ENCODE measurements at places on chromosomes 16 and 17.

DNA sequence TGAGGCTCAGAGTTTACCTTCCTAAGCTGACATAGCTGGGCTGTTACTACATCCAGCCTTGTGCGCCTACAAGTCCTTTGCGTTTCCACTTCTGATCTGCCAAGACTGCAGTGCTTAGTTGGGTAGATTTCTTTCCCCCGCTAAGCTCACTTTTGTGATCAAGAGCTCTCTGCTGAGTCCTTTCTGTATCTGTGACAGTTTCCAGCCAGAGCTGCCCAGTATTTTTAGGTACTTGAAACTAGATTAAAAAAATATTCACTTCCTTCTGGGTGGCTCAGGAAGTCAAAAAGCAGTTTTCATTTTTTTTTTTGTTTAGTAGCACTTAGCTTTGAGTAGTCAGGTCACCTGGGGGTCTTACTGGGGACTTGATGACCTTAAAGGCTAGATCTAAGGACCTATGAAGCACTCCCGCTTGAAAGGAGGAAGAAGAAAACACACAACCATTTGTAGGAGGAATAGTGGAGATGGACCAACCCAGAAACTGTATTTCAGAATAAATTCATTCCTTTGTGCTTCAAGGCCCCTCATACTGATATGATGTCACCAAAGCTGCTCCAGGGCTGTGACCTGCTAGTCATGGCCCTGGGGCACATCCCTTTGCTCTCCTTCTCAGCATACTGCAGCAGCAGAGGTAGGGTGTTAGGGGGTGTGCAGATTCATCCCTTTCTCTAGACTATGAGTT lies 75.6 kb upstream of the HNF1B start:
- DNase-seq = no peak

DNA sequence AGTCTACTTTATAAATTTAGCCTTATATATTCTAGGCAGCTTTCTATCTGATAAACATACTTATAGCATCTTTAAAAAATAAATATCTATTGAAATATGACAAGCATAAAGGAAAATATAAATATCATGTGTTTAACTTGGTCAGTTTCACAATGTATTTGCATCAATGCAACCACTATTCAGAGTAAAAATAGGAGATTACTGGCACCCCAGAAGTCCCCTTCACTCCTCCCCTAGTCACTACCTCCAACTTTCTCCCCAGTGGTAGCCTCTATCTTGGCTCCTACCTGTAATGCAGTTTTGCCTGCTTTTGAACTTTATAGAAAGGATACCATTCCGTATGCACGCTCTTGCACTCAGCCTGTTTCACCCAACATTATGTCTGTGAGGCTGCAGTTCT lies 3.2 kb upstream of the NOD2 start:
- no peak for DNase-seq

DNA sequence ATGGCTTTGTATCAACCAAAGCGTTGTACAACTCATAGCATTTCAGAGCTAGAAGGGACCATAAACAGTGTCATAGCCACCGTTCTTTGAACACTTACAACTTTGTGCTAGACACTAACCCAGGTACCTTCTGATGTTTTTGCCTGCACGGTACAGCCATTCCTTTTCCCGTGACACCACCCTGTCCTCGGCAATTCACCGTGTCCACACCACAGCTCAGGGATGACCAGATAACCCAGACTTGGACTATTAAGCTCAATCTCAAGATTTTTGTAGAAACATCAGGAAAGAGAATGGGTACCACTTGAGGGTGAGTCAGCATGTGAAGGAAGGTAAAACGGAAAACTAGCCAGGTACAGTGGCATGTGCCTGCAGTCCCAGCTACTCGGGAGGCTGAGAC lies 9.8 kb upstream of the CBFB start:
- DNase-seq = no peak

GRCh38 chr17:57110579-57111325 lies 25.7 kb downstream of the AKAP1 start:
- DNase-seq = no peak

DNA sequence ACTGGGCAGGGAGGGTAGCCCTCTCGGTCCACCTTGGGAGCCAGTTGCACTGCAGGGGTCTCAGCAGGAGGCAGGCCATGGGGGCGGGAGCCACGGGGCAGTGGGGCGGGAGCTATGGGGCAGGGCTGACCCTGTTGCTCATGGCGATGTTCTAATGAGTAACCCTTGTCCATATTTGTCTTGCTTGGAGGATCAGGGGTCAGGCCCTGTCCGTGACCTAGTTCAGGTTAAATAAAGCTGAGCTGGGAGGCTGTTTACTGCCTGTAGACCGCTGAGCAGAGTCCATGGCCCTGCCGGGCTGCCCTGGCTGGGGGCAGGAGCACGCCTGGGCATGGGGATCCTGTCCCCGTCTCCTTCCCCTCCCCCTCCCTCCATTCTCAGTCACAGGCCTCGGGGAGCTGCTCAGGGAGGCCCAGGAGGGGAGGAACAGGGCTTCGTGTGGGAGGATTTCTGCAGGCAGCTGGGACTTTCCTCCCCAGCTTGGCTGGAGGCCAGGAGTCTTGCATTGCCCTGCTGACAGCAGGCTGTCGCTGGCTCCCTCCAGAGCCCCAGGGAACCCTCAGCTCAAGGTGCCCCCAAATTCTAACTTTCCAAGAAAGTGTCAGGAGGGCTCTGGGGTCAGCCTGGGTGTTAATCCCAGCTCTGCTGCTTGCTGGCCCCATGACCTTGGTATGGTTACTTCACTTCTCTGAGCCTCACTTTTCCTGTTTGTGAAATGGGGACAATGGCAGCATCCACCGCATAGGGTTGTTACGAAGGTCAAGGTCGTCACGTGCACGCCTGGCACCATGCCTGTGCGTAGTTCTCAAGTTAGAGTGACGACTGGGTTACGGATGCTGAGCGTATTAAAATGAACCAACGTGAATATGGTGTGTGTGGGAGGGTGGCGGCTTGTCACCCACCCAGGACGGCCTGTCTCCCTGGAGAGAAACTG lies 6.1 kb upstream of the SERPINF2 start:
- peak; percentile 24 for DNase-seq

- DNase-seq = no peak
Observed at GRCh38 chr17:64357191-64357981, 33.3 kb downstream of the PECAM1 start.
